ENCODE measurements at places on chromosomes 3 and 15.

- peak; percentile 5 for DNase-seq
Observed at GRCh38 chr15:37135225-37135624, 34.9 kb upstream of the MEIS2 start.

- DNase-seq, result no peak
Observed at GRCh38 chr3:123768480-123769355, 115.4 kb downstream of the MYLK start.

- no peak for DNase-seq
Observed at GRCh38 chr3:61809879-61810278, 248.5 kb downstream of the PTPRG start.

GRCh38 chr15:70701891-70702568 lies 61.3 kb downstream of the UACA start:
- no peak for DNase-seq

DNA sequence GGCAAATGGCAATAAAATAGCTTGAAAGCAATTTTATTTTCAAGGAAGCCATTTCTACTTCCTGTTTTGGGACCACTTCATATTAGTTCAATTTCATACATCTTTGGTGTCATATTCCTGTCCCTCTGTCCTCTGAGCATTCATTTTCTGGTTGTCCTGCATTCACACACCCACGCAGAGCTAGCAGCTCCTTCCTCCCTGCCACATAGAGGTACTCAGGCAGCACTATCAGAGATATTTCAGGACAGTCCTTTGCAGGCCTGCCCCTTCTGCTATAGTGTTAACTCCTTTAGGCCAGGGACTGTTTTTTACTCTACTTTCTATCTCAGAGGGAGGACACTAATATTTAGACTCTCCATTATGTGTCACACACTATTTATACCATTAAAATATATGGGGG lies 132.0 kb downstream of the ECT2 start:
- no peak for DNase-seq

GRCh38 chr15:39099524-39099923 lies 481.4 kb upstream of the THBS1 start:
- no peak for DNase-seq

GRCh38 chr3:151635905-151636304 lies 97.8 kb upstream of the AADACL2 start:
- no peak for DNase-seq

Data from inflammatory macrophage treated with lipopolysaccharide for 1 hour (primary cell).